Effector memory CD4-positive, alpha-beta T cell (primary cell): ENCODE measurements at places on chromosomes 5 and 9.

GRCh38 chr5:42760426-42760825, 3.8 kb downstream of the CCDC152 start:
- no peaks in the 10 kb centered on the region for H3K27me3 ChIP-seq
- DNase-seq: no peak
- no peak overlapping the region for H3K27ac ChIP-seq
- no peaks in the 10 kb centered on the region for H3K36me3 ChIP-seq
- H3K4me3 ChIP-seq: no peak overlapping the region

DNA sequence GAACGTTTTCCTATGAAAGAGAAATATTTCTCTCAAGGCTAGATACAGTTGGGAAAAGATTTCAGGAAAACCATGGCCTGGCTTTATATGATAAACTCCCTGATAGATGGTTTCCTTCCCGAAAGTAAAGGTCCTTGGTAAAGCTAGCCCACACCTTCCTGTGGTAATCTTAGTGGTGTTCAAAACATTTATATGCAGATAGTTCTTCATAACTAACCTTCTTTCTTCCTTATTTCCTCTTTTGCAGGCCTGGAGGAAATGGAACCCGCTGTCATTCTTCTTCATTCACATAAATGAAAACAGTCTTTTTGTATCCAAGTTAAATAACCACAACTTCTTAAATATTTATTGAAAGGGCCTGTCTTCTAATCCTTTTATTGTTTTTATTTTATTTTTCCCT, 474.0 kb upstream of the ACTBL2 start:
- H3K4me3 ChIP-seq: no peak overlapping the region
- no peaks in the 10 kb centered on the region for H3K4me1 ChIP-seq
- no peaks in the 10 kb centered on the region for H3K36me3 ChIP-seq
- no peaks in the 10 kb centered on the region for H3K27me3 ChIP-seq
- DNase-seq: no peak
- H3K27ac ChIP-seq: no peak overlapping the region

- H3K27me3 ChIP-seq: no peaks in the 10 kb centered on the region
- no peaks in the 10 kb centered on the region for H3K36me3 ChIP-seq
- no peak for DNase-seq
- H3K27ac ChIP-seq: no peak overlapping the region
- no peak overlapping the region for H3K4me3 ChIP-seq
These were observed 25.7 kb upstream of the CHD1 start for GRCh38 chr5:98954392-98955028.

- no peaks in the 10 kb centered on the region for H3K4me1 ChIP-seq
- H3K36me3 ChIP-seq: no peaks in the 10 kb centered on the region
- H3K4me3 ChIP-seq: no peak overlapping the region
- H3K27ac ChIP-seq: no peak overlapping the region
- H3K27me3 ChIP-seq: no peaks in the 10 kb centered on the region
These were observed 16.0 kb downstream of the ZNF462 start for GRCh38 chr9:106878934-106879333.

GRCh38 chr5:99088309-99088708, 159.5 kb upstream of the CHD1 start:
- H3K4me1 ChIP-seq: no peaks in the 10 kb centered on the region
- no peak overlapping the region for H3K4me3 ChIP-seq
- DNase-seq: no peak
- no peaks in the 10 kb centered on the region for H3K36me3 ChIP-seq
- H3K27ac ChIP-seq: no peak overlapping the region
- H3K27me3 ChIP-seq: no peaks in the 10 kb centered on the region

DNA sequence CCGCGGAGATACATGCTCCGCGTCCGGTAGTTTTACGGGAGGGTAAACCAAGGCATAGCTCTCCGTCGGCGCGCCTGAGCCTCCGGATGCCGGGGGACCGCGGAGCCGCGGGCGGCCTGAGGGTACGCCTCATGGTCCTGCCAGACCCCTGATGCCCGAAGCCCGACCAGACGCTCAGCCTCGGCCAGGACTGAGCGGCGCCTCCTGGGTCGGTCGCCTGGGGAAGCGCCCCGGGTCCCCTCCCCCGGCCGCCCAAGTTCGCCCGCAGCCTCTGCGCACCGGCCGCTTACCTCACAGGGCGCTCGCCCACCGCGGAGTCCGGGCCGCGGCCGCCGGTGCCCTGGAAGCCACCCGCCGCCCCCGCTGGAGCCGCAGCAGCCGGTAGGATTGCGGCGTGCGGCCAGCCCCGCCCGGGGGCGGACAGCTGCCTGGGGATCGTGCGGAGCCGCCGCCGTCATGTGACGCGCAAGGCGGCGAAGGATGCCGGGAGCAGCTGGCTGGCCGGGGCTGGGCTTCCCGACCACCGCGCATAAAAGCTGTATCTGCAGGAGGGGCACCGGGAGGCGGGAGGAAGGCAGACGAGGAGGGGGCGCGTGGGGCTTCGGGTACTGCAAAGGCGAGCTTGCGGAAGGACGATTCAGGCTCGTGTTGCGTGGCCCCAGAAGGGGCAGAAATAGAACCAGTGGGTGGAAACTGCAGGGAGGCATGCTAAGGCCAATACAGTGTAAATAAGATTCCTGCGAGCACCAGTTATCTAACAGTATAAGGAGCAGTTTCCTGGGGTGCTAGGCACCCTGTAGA, at the start of gene FBXO10:
Gene FBXO10, minus strand, starts transcription at position 460 of the 801 bp plus-strand sequence. CDS start 34,612 bp downstream, outside the sequence.
- peak; percentile 8 for DNase-seq
- peaks cover 4% of the 10 kb centered on the region for H3K4me1 ChIP-seq
- peak within 1 kb of the TSS; percentile 68 for H3K4me3 ChIP-seq
- H3K27me3 ChIP-seq: no peaks in the 10 kb centered on the region
- H3K27ac ChIP-seq: no peak within 1 kb of the TSS

DNA sequence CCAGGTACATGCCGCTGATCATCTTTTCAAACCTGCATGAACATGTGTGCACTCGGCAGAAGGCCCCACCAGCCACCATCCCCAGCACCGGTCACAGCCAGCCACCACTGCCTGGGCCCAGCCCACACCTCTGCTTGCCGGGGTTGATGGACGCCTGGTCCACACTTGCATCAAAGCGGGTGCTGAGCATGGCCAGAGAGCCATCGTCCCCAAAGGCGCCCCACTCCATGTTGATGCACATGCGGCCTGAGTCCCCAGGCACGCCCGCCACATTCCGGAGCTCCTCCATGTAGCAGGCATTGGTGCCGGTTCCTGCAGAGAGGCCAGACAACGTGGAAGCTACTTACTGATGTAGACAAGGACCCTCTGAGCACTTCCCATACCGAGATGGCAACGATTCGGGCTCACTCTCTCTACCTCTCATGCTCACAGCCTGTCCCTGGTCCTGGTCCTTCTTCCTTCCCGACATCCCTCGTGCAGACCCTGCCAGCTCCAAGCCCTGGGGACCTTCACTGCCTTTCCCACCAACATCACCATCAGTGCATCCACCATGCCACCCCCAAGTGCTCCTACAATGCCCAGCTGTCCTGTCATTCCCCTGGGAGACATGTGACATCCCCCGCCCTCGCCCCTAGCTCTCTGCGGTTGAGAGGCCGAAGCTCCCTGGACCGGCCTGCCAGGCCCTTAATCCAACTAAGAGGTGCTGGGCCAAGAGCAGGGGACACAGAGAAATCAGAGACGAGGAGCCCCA, 17.2 kb downstream of the HK3 start:
- no peaks in the 10 kb centered on the region for H3K36me3 ChIP-seq
- no peak overlapping the region for H3K4me3 ChIP-seq
- no peaks in the 10 kb centered on the region for H3K27me3 ChIP-seq
- no peak for DNase-seq
- no peak overlapping the region for H3K27ac ChIP-seq
- no peaks in the 10 kb centered on the region for H3K4me1 ChIP-seq

DNA sequence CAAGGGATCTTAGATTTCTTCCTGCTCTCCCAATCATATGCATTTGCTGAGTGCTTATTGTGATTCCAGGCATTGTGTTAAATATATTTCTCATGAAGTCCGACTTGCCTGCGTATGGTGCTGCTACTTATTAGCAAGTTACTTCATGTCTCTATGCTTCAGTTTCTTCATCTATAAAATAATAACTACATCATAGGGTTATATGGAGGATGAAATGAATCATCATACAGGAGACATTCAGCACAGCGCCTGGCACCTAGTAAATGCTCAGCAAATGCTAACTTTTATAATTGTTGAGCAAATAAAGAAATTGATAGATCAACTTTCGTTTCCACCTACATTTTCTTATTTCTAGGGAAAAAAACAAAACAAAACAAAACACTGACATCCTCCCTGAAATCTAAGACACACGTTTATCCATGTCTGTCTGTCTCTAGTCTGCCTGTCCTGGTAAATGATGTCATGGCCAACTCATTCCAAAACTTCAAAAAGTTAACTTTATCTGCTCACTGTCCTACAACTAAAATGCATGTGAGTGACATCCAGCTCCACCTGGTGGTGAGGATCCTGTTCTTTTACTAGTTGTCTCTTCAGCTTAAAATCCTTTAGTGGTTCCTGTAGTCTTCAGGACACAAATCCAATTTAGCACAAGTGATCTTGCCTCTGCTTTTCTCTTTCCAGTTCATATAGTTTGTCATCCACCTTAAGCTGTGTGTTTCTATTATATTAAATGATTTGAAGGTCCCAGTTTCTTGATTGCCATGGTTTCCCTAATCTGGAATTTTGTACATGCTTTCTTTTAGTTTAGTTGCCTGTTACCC, 27.7 kb downstream of the PPP3R2 start:
- no peak overlapping the region for H3K4me3 ChIP-seq
- H3K36me3 ChIP-seq: peaks cover 27% of the 10 kb centered on the region
- H3K27ac ChIP-seq: no peak overlapping the region
- peaks cover 20% of the 10 kb centered on the region for H3K4me1 ChIP-seq
- DNase-seq: no peak

- H3K27ac ChIP-seq: peak overlapping the region; percentile 95
- H3K4me3 ChIP-seq: peak overlapping the region; percentile 79
- DNase-seq: no peak
- no peaks in the 10 kb centered on the region for H3K27me3 ChIP-seq
- H3K36me3 ChIP-seq: peaks cover 24% of the 10 kb centered on the region
These were observed 721 bp upstream of the MAML1 start for GRCh38 chr5:179731791-179732411.

DNA sequence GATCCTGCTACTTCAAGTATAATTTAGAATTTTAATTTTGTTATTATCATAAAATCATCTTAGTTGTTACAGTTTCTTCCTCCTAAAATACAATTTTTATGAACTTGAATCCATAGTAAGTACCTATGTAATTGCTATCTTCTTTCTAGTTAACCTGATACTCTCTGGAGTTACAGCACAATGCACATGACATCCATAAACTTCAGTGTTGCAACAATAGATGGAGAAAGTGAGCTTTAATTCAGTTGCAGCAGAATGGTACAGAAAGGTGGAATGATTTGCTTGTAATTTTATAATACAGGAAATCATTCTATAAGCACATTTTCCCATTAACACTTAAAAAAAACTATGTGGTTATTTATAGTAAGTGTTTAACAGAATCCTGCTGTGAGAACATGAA, 372.0 kb downstream of the CDH9 start:
- no peaks in the 10 kb centered on the region for H3K36me3 ChIP-seq
- H3K4me3 ChIP-seq: no peak overlapping the region
- no peak overlapping the region for H3K27ac ChIP-seq
- no peaks in the 10 kb centered on the region for H3K4me1 ChIP-seq
- H3K27me3 ChIP-seq: no peaks in the 10 kb centered on the region
- no peak for DNase-seq

DNA sequence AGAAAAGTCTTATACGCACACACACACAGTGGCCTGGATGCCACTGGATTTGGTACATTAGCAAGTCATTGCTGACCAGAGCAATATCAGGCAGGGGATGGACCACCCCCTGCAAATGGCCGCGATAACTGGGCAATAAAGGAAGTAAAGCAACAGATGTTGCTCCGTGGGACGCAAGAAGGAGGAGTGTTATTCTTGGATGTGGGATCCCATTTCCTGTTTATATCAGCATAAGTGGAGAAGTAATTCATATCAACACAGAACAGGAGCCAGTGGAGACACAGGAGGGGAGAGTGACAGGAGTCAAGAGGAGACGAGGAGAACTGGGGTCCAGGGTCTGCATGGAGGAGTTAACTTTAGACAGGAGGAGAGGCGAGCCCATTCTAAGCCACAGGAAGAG, 18.4 kb downstream of the RUFY1 start:
- H3K27ac ChIP-seq: no peak overlapping the region
- DNase-seq: no peak
- H3K4me1 ChIP-seq: no peaks in the 10 kb centered on the region
- peaks cover 41% of the 10 kb centered on the region for H3K36me3 ChIP-seq

DNA sequence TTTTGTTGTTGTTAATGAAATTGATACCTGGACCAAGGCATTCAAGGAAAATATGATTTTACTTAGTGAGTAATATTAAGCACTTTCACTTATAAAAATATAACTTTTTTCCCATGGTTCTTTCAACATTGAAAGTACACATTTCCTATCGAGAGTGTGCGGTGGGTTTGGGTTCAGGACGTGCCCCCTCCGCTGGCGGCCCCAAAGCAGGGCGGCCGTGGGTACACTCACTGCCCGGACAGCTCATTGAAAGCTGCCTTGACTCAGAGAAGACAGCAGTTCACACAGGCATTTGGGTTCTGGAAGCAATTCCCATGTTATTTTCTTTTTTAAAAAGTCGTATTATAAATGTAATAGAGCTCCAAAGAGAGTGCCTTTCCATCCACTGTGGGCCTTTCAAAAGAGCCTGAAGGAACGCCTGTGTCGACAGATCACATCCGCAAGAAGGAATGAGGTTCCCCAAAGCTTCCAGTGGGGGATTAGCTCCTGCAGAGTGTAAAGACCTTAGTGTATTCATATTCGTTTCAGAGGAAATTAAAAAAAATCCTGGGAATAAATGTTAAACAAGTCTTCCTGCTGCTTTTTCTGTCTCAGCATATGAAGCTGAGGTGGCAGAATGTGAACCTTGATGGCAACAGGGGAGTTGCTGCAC, 74.3 kb downstream of the PRDM6 start:
- no peak overlapping the region for H3K27ac ChIP-seq
- H3K4me1 ChIP-seq: no peaks in the 10 kb centered on the region
- no peak for DNase-seq
- no peak overlapping the region for H3K4me3 ChIP-seq
- peaks cover 3% of the 10 kb centered on the region for H3K27me3 ChIP-seq

DNA sequence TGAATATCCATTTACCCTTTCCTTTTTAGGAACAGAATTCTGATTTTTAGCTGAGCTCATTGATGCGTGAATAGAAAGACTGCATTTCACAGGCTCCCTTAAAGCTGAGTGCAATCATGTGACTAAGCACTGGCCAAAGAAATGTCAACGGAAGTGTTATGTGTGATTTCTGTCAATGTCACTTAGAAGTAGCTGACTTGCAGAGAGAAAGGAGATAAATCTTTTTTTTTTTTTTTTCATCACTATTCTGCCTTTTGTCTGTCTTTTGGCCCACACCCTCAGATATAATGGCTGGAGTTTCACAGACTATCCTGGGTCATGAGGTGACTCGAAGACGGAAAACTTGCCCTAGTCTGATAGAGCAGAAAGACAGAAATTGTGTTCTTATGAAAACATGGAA, 39.3 kb upstream of the SLC27A6 start:
- no peaks in the 10 kb centered on the region for H3K27me3 ChIP-seq
- H3K4me3 ChIP-seq: no peak overlapping the region
- H3K4me1 ChIP-seq: no peaks in the 10 kb centered on the region
- no peaks in the 10 kb centered on the region for H3K36me3 ChIP-seq
- no peak for DNase-seq
- no peak overlapping the region for H3K27ac ChIP-seq

GRCh38 chr5:5050801-5051200, 89.3 kb upstream of the ADAMTS16 start:
- no peak for DNase-seq
- no peaks in the 10 kb centered on the region for H3K36me3 ChIP-seq
- H3K4me3 ChIP-seq: no peak overlapping the region
- no peak overlapping the region for H3K27ac ChIP-seq
- no peaks in the 10 kb centered on the region for H3K27me3 ChIP-seq

- no peak overlapping the region for H3K27ac ChIP-seq
- H3K4me3 ChIP-seq: no peak overlapping the region
- no peaks in the 10 kb centered on the region for H3K36me3 ChIP-seq
- no peaks in the 10 kb centered on the region for H3K27me3 ChIP-seq
These were observed 32.7 kb upstream of the CDKN2B start for GRCh38 chr9:22041775-22042174.
